Stimulated activated CD4-positive, alpha-beta T cell treated with anti-CD3 and anti-CD28 coated beads, Interleukin-4, amount 100 ng/mL, for 4 hours (primary cell): ENCODE measurements at places on chromosomes 12 and 14.

DNA sequence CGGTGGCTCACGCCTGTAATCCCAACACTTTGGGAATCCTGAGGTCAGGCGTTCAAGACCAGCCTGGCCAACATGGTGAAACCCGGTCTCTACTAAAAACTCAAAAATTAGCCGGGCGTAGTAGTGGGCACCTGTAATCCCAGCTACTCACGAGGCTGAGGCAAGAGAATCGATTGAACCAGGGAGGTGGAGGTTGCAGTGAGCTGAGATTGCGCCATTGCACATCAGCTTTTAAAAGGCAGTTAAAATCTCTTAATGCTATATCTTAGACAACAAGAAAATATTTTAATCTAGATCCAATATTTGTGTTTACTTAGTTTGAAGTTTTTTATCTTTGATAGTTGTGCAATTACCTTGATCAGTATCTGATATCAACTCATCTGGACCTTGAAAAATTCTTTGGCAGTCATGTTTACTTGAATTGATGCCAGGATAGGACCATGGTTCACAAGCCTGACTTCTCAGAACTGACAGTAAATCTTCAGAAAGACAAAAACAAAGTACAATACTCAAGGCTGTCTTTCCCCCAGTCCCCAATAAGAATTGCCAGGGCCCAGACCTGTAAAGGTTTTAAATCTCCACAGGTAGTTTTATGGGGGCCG, 135.0 kb upstream of the AEBP2 start:
- DNase-seq: no peak

DNA sequence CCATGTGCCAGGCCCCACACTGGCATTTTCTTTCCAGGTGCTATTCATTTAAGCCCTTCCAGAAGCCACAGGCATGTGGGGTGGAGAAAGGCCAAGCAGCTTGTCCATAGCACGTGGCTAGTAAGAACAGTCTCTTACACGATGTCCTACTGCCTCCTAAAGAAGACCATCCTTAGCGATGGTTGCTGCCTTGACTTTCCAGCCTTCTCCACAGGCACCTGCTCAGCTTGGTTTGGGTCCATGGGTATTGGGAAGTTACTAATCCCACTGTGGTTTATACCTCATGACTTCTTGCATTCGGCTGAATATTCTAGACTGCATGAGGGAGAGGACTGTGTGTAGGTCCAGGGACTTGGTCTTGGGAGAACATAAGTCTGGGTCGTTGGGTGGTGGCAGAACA, 49.2 kb downstream of the NINJ2 start:
- DNase-seq: no peak

DNA sequence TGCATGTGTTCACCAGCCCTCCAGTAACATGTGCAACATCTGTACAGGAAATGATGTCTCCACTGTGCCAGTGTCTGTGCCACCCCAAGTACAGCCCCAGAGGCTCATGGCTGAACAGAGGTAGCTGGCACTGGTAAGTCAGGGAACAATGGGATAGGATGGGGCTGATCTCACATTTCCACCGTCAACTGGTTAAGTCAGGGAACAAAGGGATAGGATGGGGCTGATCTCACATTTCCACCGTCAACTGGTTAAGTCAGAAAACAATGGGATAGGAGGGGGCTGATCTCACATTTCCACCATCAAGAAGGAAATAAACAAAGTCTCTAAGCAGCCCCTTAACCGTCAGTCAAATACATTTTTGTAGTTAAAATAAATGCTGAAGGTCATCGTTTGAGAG, 246.6 kb downstream of the TMEM132D start:
- no peak for DNase-seq

DNA sequence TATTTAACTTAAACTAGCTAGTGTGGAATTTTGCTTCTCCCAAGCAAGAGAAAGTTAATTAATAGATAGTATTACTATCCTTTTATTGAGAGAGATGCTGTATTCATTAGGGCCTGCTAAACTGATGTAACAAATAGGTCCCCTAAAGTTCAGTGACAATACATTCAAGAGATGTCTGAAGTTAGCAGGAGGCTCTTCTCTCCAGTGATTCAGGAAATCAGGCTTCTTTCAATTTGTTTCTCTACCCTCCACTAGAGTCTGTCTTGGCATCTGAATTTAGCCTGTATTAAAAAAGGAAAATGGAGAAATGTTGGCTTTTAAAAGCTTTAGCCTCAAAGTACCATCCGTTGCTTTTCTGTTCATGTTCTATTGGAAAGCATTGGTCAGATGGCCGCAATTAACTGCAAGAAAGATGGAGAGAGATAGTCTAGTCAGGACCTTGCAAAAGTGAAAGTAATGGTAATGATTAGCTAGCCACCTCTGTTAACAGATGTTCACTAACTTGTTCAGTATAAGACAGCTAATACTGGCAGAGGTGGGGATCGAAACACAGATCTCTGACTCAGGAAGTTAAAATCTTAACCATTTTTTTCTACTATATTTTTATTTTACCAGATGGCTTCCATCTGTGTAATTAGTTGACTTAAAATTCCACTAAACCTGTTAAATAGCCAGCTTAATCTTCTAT, 786.8 kb downstream of the TMTC2 start:
- DNase-seq: no peak

GRCh38 chr14:65922142-65922541, 509.6 kb downstream of the FUT8 start:
- DNase-seq: no peak

DNA sequence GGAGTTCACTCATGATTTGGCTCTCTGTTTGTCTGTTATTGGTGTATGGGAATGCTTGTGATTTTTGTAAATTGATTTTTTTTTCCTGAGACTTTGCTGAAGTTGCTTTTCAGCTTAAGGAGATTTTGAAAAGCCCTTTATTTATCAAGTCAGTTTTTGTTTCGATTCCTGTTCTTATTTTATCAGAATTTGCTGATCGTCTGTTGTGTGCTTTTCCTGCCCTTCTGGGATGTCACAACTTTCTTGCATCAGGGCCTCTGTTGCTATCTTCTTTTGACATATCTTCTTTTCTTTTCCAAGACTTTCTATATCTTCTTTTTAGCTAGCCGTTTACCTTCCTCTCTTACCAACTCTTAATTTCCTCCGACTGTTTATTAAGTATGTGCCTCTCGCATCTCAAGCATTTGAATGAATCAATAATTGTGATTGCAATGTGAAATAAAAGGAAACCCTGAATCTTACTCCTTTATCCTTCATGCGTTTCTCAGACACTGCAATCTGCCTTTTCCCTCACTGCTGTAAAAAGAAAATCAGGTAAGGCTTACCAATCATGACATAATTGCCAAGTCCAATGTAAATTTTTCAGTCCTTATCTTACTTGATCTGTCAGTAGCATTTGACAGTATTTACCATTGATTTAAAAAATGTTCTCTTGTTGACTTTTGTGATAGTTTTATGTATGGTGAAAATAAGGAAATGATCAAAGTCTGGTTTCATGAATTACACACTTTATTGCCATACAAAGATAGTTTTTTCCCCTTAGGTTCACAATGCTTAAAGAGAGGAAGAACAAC, 53.0 kb downstream of the ETNK1 start:
- no peak for DNase-seq

DNA sequence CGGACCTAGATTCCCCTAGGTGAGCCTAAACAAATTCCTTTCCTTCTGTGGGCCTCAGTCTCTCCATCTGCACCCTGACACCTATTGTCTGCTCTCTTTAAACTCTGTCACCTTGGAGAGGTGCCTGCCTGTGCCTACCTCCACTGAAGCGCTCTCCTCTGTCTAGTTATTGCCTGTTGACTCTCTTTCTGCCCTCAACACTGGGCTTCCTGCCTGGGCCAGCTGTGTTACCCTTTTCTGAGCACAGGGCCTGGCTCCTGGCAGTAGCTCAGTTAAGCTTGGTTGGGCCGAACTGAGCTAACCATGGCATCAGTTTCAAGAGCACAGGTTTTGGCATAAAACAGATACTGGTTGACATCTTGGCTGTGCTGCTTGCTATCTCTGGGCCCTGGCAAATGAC, 43.5 kb downstream of the PRMT8 start:
- DNase-seq: no peak

DNA sequence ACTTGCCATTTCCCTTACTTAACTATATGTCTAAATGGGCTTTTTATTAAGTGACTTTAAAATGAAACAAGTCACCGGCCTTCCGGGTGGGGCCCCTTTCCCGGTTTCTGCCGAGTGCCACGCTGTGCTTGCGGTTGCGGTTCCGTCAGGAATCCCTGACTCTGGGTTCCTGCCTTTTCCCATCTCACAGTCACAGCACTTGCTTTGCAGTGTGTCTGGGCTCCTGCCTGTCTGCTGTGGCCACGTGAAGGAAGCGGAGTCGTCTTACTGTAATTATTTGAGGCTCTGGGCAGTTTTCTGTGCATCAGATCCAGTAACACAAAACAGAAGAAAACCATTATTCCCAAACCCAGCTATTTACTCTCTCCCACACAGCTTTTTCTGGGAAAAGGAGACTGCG, 44.0 kb upstream of the FRMD6 start:
- no peak for DNase-seq

- peak; percentile 91 for DNase-seq
Observed at GRCh38 chr12:124646385-124647230, 79.2 kb upstream of the NCOR2 start.

GRCh38 chr12:53208877-53209463, 1.9 kb upstream of the ITGB7 start:
- peak; percentile 35 for DNase-seq

GRCh38 chr12:96401076-96401871, 1.0 kb upstream of the CDK17 start:
- DNase-seq: no peak

DNA sequence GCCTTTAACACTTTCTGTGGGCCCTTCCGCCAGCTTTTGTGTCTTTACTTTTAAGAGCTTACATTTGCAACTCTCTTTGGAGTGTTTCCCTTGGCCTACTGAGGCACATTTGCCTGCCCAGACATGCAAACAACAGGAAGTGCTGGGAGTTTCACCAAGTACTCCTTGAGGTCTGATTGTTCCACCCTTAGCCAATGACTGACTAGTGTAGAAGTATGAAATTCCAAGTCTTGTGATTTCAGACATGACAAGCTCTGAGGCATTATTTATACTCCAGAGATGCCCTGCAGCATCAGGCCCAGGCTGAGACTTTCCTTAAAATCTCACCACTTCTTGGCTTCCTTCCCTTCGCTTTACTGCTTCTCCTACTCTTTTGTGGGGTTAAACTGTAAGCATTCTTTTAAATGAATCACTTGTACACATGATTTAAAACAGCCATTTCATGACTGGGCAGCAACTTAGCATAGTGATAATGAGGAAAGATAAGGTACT, 174.1 kb downstream of the SLC6A15 start:
- DNase-seq: no peak

GRCh38 chr12:100141998-100142850, 450 bp downstream of the BLTP3B start:
- peak; percentile 38 for DNase-seq

GRCh38 chr12:14072987-14073386, 91.6 kb upstream of the GRIN2B start:
- DNase-seq: no peak

DNA sequence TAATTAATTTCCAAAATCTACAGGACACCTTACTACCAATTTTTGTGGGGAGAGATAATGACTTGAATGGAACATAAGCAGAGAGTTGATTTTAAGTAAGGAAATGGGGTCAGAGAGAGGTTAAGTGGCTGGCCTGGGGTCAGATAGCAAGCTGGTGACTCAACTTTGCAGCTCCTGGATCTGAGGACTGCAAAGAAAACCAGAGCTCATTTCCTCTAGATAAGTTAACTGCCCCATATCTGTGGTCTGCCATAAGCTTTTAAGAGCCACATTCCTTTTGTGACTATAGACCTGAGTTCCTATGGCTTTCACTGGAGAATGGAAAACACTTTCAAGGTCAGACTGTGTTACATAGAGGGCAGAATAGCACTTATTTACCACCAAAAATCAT, 201.2 kb upstream of the PRICKLE1 start:
- DNase-seq: no peak

DNA sequence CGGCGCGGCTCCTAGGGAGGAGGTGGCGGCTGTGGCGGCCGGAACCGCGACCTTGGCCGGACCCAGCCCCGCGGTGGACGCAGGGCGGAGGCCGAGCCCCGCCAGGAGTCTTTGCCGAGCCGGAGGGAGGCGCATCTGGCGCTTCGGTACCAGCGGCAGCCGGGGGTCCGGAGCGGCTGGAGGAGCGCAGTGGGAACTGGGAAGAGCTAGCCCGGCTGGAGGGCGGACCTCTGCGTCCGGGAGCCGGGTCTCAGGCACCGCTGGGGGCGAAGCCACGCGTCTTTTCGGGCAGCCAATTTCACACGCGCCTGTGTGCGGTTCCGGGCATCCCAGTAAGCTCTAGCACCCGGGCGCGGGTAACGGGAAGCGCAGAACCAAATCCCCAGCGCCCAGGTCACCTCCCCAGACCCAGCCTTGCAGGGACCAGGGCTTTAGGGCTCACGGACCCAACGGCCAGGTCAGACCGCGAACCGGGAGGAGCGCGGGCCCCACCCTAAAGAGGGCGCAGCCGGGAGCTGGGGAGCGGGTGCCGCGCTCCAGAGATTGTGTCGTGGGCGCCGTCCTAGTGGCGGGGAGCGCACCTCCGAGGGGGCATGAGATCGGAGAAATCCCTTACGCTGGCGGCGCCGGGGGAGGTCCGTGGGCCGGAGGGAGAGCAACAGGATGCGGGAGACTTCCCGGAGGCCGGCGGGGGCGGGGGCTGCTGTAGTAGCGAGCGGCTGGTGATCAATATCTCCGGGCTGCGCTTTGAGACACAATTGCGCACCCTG, 89.4 kb downstream of the GALNT8 start:
- no peak for DNase-seq

GRCh38 chr14:65251213-65251612, 148.9 kb upstream of the MAX start:
- DNase-seq: no peak

GRCh38 chr14:28704153-28704552, 62.4 kb upstream of the FOXG1 start:
- no peak for DNase-seq

- no peak for DNase-seq
Observed at GRCh38 chr14:23727566-23728335, 91.6 kb downstream of the DHRS2 start.

GRCh38 chr12:104627990-104628830, 171.5 kb downstream of the CHST11 start:
- DNase-seq: no peak

DNA sequence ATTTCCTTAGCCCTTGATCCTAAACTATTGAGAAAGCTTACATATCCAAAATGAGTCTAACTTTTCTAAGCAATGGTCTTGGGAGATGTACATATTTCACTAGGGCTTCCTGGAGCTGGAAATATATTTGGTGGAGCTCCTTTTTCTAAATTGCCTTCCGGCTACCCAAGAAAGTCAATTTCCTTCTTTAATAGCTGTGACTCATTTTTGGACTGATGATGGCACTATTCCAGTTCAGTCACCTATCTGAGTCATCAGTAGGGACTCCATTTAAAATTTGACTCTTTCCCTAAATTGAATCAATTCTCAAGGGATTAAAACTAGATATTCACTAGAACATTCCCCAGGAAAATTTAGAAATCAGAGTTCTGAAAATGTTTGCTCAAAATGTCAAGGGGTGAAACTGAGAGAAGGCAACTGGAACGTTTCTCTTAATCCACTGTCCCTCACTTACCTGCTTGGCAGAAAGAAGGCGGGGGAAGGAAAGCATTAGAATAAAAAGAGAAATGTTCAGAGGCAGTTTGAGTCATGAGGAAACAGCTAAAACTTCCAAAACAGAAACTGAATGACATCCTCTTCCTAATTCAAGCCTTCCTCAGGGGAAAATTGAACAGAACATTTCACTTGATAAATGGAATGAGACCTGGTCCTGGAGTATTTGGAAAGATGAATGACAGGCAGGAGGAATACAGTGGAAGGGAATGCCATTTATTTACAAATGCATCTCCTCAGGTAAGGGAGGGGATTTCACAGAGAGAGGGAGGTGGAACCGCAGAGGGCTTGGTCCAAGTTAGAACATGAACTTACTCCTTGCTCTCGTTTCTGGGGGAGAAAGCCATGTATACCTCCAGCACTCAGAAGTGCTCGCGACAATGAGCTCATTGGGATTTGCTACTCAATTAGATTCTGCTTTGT, 91.2 kb downstream of the RGS6 start:
- DNase-seq: no peak
